ENCODE measurements at places on chromosomes 13 and 19. TPM values are rescaled to one million over a fixed set of nuclear protein-coding genes. Genes with fewer than 3 reads are reported as not detected.

Gene ATCAY
- 86.0 TPM for total RNA-seq

Gene RTBDN
- 1.6 TPM for total RNA-seq

Gene KIR3DL1
- not detected for total RNA-seq

Gene TNFSF9
- 2.0 TPM for total RNA-seq

Data from frontal cortex (tissue), 4 donors.